ENCODE measurements at places on chromosomes 1 and 21. TPM values are rescaled to one million over a fixed set of nuclear protein-coding genes. Genes with fewer than 3 reads are reported as not detected.

Gene MCOLN3
- total RNA-seq = 2.4 TPM

Gene LCE1C
- total RNA-seq = not detected

Gene RHOU
- 4.5 TPM for total RNA-seq

Gene CLEC20A
- not detected for total RNA-seq

Gene PEX10
- total RNA-seq = 9.5 TPM

Gene EVI5
- 2.9 TPM for total RNA-seq

Gene CLCA1
- total RNA-seq = not detected

Gene ATP6V1G3
- not detected for total RNA-seq

Gene COL24A1
- not detected for total RNA-seq

Gene ARHGEF19
- 6.9 TPM for total RNA-seq

Gene RO60
- 64.4 TPM for total RNA-seq

Gene FMN2
- total RNA-seq = not detected

Gene FCRL2
- total RNA-seq = not detected

Gene GNL2
- total RNA-seq = 52.8 TPM

Gene FLG2
- 0.03 TPM for total RNA-seq

Gene HSPA13
- total RNA-seq = 45.5 TPM

Gene RGS4
- not detected for total RNA-seq

Gene PRRC2C
- total RNA-seq = 188 TPM

Gene LRRN2
- total RNA-seq = 0.25 TPM

Gene SPATA46
- total RNA-seq = not detected

Gene GFI1
- total RNA-seq = 76.9 TPM

Gene LHX4
- total RNA-seq = not detected

Gene PEAR1
- total RNA-seq = not detected

Gene INPP5B
- total RNA-seq = 26.3 TPM

Gene MCOLN2
- 27.2 TPM for total RNA-seq

Gene CLIC6
- total RNA-seq = not detected

Gene COL16A1
- total RNA-seq = not detected

Gene ST6GALNAC3
- not detected for total RNA-seq

Gene ITLN2
- not detected for total RNA-seq

Gene RPRD2
- total RNA-seq = 35.0 TPM
